ENCODE measurements at places on chromosomes 16 and 17.

GRCh38 chr17:72467841-72468653 is 347.2 kb downstream of the SOX9 start:
- no peak for DNase-seq

GRCh38 chr17:705863-706262 is 8.8 kb downstream of the VPS53 start:
- no peak for DNase-seq

- DNase-seq, result no peak
These were observed 18.4 kb downstream of the TBX4 start for GRCh38 chr17:61470530-61471136.

DNA sequence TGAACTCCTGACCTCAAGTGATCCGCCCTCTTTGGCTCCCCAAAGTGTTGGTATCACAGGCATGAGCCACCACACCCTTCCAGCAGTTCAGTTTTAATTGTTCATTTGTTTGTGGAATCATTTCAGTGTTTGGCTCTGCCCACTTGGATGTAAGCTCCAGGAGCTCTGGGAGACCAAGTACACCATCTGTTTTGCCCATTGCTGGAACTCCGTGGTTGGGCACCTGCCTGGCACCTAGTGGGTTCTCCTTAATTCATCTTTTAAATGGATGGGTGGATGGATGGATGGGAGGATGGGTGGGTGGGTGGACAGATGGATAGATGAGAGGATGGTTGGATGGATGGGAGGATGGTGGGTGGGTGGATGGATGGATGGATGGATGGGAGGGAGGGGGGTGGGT is 953 bp upstream of the NECAB2 start:
- DNase-seq, result no peak

Measured in effector memory CD8-positive, alpha-beta T cell (primary cell).